ENCODE measurements at places on chromosomes 13 and 19.
A peak's percentile ranks its signal among the peaks of the same experiment; 100 is the strongest.

GRCh38 chr13:52925775-52926285 lies 77.4 kb upstream of the PCDH8 start:
- DNase-seq = no peak

- DNase-seq = no peak
Observed at GRCh38 chr19:979318-979741, 4.8 kb upstream of the WDR18 start.

- no peak for DNase-seq
Observed at GRCh38 chr19:30017172-30017571, 75.1 kb downstream of the URI1 start.

DNA sequence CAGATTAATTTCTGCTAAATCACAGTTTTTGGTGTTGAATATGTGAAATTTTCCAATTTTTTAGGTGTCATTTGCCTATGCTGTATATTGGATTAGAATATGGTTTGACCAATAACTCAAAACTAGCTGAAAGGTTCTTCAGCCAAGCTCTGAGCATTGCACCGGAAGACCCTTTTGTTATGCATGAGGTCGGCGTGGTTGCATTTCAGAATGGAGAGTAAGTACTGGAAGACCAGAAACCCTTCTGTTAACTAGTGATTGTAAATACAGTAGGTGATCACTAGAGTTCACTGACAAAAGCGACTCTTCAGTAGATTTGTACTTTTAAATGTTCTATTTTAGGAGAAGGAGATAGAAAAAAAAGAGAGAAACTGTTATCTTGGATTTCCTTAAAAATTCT lies 22.3 kb downstream of the CDC16 start:
- no peak for DNase-seq

- no peak for DNase-seq
Observed at GRCh38 chr13:87172166-87172835, 498.9 kb upstream of the SLITRK5 start.

- DNase-seq = no peak
Observed at GRCh38 chr13:72431981-72432682, 295.3 kb downstream of the MZT1 start.

DNA sequence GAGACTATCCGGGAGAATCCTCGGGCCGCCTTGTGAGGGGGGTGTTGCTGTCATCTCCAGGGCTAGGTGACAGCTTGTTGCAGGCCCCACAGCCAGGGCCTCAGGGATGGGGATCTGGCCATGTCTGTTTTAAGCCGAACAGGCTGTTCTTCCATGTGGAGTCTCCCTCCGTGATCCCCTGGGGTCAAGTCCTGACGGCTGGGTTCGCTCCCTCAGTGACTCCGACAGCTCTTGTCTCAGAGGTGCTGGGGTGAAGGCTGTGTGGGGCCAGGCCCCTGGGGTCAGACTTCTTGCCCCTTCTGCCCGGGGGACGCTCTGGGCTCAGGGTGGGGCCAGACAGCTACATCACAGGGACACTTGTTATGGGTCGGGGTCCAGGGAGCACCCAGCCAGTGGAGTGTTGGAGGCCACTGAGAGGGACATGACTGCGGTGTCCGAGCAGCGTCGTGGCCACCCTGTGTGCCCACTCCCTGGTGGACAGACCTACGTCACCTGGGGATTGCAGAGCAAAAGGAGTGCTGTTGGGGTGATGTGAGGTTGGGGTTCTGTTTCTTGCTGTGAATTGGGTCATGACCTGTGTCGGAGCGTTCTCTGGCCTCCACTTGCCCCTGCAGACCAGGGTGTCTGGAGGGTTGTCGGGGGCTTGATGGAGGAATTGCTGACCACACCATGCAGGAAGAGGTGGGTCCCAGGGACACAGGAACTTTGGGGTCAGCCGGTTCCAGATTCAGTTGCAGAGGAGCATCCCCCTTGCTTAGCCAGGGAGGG lies 21.5 kb downstream of the EPN1 start:
- no peak for DNase-seq

GRCh38 chr13:91825516-91825915 lies 427.1 kb downstream of the GPC5 start:
- DNase-seq = no peak

- DNase-seq = peak; percentile 85
Observed at GRCh38 chr19:15449620-15450527, at the start of gene WIZ. TSS of gene WIZ (minus strand) at chr19:15449956. CDS start at chr19:15448307, 1,649 bp downstream.

GRCh38 chr13:94535775-94536174 lies 56.3 kb upstream of the DCT start:
- DNase-seq = no peak

DNA sequence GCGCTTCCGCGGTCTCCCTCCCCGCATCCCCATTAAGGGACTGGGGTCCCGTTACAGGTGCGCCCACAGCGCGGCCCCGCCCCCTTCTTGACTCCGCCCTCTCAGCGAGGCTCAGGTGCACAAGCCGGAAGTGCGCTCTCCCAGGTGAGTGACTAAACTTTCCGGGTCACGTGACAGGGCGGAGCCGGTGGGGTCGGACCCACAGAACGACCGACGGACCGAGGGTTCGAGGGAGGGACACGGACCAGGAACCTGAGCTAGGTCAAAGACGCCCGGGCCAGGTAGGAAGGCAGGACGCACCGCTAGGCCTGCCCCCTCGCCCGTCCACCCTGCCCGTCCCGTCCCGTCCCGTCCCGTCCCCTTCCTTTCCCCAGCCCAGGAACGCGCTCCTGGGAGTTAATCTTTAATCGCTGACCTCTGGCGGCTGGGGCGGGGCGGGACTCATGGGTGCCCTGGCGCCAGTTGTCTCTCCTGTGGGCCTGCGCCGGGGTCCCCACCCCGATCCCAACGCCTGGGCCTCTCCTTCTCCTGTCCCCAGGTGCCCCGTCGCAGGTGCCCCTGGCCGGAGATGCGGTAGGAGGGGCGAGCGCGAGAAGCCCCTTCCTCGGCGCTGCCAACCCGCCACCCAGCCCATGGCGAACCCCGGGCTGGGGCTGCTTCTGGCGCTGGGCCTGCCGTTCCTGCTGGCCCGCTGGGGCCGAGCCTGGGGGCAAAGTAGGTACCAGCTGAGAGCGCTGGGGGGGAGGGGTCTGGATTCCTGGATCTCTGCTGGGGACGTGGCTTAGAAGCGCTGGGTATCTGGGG lies at the start of gene CRB3:
CRB3 (plus strand) TSS at position 202 of the 804 bp plus-strand sequence; CDS start at position 633, 431 bp downstream.
- no peak for DNase-seq

- peak; percentile 93 for DNase-seq
Observed at GRCh38 chr19:33273881-33274662, 28.3 kb downstream of the CEBPA start.
